ENCODE measurements at places on chromosomes 12 and 14. TPM values are rescaled to one million over a fixed set of nuclear protein-coding genes. Genes with fewer than 3 reads are reported as not detected.

Gene KRT7
- total RNA-seq, result 1.4 TPM

Gene CIDEB
- 2.5 TPM for total RNA-seq

Gene OAS2
- 2.1 TPM for total RNA-seq

Gene ANKS1B
- 7.4 TPM for total RNA-seq

Gene ASIC1
- total RNA-seq, result 0.79 TPM

GRCh38 chr14:28676479-28676878 lies 90.1 kb upstream of the FOXG1 start:
- no peak for DNase-seq

GRCh38 chr14:31386271-31386670 lies 34.1 kb downstream of the HEATR5A start:
- DNase-seq, result no peak

GRCh38 chr12:24550609-24551008 lies 398.3 kb downstream of the BCAT1 start:
- no peak for DNase-seq

- no peak for DNase-seq
Observed at GRCh38 chr14:83255015-83255726, 1721.5 kb upstream of the SEL1L start.
